Astrocyte of the hippocampus (primary cell): ENCODE measurements at places on chromosomes 4 and X.

DNA sequence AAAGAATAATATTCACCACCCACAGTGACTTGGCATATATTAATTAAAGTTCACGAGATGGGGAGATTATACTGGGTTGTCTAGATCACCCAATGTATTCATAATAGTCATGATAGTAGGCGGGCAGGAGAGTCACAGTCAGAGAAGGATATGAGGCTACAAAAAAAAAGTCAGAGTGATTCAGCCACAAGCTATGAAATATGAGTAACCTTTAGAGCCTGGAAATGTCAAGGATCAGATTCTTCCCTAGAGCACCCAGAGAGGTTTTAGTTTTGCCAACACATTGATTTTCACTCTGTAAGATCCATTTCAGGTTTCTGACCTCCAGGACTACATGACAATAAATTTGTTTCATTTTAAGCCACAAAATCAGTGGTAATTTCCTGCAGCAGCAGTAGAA lies 501.9 kb downstream of the GABRG1 start:
- peak; percentile 17 for DNase-seq

DNA sequence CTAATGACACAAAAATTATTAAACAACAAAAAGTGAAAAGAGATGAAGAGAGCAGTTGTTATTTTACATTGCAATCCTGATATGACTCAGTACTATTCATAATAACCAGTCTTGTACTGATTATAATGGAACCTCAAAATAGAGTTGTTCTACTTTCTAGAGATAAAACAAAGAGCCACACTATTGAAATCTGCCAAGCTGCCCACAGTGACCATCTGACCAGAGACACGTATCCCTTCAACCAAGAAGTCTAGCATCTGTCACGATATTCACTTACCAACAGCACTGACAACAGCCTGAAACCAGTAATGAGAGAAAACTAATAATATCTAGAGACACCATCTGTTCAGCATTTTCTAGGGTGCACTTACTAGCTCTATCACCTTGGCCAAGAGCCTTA lies 466.7 kb downstream of the NKX6-1 start:
- DNase-seq, result no peak

DNA sequence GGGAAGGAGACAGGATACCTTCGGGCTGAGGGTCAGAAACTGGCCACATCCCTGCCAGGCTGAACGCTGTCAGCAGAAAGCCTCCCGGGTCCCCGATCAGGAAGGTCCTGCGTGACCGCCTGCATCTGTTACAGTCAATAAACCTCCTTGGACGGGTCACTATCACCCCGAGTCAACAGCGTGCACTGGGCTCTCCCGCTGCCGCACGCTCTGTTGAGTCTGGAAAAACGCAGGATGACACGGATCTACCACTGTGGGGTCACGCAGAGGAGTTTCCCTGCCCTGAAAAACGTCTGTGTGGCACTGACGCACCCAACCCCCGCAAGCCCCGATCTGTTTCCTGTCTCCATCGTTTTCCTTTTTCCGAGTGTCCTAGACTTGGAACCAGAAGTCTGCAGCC lies 12.1 kb downstream of the PPP2R3B start:
- DNase-seq, result peak; percentile 24

DNA sequence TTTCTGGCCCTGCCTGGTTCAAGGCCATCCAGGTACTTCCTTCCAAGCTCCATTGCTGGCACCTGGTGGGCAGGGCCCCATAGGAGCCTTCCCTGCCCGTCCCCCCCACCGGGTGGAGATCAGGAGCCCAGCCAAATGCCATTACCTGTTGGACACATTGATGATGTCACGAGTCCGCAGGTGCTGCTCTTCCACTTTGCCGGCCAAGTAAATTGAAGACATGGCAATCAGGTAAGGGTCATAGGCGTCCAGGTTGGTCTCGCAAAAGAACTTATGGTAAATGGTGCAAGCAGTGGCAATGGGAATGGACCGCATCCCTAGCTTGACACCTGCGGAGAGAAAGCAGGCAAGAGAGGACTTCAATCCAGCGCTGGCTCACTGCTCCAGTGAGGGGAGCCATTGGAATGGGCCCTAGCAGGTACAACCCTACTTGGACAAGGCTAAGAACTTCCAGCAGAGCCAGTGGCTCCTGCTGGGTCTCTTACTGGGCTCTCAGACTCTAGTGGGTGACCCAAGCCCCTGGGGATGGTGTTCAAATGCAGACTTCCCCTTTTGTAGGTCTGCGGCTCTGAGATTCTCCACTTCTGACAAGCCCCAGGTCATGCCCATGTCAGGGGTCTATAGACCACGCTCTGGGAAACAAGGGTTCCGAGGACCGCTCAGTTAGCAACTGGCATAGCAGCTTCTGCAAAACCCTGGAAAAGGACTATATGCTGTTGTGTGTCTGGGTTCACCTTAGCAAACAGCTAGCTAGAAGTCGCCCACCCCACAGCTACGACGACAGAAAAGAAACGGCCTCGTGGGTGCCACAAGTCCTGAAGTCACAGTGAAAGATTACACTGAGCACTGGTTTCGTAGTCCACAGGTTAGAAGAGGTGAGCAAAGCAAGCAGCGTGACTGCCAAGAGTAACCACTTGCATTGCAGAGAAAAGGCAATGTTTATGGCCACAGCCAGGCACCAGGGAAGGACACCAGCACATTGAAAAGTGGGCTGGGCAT lies 2.8 kb downstream of the CCNQ start:
- DNase-seq, result no peak

- no peak for DNase-seq
Measured at GRCh38 chrX:54640736-54641135, 110.7 kb downstream of the GNL3L start.

DNA sequence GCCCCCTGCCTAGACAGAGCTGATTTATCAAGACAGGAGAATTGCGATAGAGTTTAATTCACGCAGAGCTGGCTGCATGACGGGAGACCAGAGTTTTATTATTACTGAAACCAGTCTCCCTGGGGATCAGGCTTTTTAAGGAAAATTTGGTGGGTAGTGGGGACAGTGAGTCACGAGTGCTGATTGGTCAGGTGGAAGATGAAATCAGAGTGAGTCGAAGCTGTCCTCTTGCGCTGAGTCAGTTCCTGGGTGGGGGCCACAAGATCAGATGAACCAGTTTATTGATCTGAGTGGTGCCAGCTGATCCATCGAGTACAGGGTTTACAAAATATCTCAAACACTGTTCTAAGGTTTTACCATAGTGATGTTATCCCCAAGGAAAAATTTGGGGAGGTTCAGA lies 36.6 kb downstream of the MYOZ2 start:
- no peak for DNase-seq

GRCh38 chr4:175447016-175447415 lies 365.0 kb downstream of the GPM6A start:
- DNase-seq, result no peak

- DNase-seq, result no peak
Measured at GRCh38 chr4:125072269-125072668, 242.5 kb upstream of the FAT4 start.

DNA sequence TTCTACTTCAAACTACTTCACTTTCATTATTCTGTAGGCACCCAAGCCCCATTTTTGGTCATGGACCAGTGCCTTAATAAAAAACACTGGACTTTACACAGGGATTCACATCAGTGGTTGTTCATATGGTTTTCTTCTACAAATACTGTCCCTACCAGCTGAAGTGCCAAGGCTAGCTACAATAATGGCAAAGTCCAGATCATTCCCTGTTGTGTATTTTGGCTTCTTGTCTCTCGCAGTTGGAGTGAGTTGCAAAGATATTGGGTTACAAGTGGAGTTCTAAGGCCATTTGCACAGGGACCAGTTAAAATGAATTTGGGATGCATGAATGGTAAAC lies 16.7 kb upstream of the ANKRD17 start:
- DNase-seq, result no peak

DNA sequence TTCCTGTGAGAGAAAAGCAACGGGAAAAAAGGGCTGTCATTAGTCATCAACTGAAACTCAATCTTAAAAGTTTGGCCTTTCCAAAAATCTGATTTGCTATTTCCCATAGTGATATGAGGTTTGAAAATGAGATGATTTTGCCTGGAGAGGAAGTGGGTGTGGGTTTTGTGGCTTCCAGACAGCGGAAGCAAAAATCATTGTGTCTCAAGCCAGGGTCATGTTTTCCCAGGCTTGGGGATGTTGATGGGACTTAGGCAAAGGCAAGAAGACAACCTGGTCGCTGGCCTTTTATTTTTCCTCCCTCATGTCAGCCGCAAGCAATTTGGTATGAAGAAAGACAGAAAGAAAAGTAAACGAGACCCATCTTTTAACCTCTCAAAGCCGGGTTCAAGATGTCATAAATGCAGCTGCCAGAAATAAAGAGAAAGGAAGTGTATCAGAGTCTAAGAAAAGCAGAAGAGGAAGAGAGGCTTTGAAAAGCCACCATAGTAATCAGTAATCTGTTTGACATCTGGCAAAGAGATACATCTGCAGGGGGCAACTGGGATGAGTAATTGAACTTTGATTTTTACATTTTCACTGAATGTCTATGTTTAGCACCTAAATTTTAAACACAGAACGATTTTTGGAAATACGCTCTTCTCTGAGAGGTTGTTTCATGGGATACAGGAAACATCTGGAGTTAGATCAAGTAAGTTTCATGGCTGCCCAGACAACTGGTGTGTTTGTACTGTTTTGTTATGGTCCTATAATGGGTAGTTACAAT lies 521.6 kb upstream of the SLIT2 start:
- no peak for DNase-seq

DNA sequence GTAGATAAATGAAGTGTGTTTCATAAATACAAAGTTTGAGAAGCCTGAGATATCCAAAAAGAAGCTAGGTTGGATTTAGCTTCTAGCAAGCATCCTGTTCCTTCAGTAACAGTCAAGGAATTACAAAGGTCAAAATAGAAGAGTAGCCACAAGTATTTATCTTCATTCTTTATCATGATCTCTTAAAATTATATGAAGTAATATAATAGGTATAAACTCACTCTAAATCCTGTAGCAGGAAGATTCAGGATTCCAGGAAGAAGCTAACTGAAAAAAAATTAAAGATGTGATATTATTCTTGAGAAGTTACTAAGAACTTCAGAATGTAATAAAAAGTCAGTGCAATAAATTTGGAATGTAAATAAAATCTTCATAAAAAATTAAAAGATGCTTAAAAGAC lies 31.1 kb upstream of the RXFP1 start:
- DNase-seq, result no peak

DNA sequence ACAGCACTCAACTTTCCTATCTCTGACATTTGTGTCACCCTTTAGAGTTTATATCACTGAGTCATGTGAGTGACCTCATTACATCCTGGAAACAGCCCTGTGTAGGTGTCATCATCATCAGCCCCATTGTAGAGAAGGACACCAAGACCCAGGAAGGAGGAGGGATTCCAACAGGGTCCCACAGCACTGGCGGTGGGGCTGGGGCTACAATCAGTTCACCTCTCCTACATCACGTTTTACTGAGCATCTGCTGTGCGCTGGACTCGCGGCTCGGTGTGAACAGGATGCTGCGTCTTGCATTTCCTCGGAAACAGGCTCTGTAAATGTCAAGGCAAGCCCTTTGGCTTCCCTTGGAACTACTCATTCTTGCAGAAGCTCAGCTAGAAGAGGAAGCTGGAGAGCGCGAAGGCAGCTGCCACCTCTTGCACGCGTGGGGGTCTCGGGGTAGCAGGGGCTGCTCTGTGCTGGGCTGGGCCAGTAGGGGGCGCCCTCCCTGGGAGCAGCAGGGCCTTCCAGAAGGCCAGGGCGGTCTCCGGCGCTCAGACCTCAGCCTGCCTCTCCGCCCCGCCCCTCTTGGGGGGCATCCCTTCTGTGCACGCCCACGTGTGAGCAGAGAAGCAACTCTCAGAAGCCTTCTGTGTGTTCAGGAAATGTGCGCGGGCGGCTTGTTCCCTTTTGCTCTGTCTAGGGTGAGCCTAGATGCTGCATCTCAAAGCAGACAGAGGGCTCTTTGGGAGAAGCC lies 29.0 kb downstream of the REELD1 start:
- DNase-seq, result no peak

GRCh38 chr4:122689972-122690371 lies 42.5 kb upstream of the BBS12 start:
- no peak for DNase-seq

- DNase-seq, result peak; percentile 37
Measured at GRCh38 chrX:67555578-67556203, 11.9 kb downstream of the AR start.

GRCh38 chrX:153494541-153495361 lies at the start of gene BGN:
Gene BGN (plus strand): TSS chrX:153494980. CDS start chrX:153504632, 9,652 bp downstream.
- DNase-seq, result peak; percentile 67

GRCh38 chr4:123478859-123479345 lies 82.3 kb downstream of the SPRY1 start:
- DNase-seq, result peak; percentile 62

GRCh38 chr4:88196013-88196365 lies 37.5 kb upstream of the ABCG2 start:
- DNase-seq, result no peak

GRCh38 chrX:68901519-68901918 lies 72.7 kb downstream of the EFNB1 start:
- no peak for DNase-seq

- DNase-seq, result no peak
Measured at GRCh38 chr4:71584585-71584984, 199.3 kb downstream of the GC start.
